Mucosa of descending colon (tissue), 3 donors: ENCODE measurements at places on chromosomes 2 and 18. TPM values are rescaled to one million over a fixed set of nuclear protein-coding genes. Genes with fewer than 3 reads are reported as not detected.

The ERBB4 gene
- total RNA-seq, result 0.25 TPM

The TNS1 gene
- total RNA-seq, result 43.8 TPM

The CHN1 gene
- total RNA-seq, result 3.9 TPM

The CFAP65 gene
- 0.27 TPM for total RNA-seq

The ADD2 gene
- total RNA-seq, result 1.1 TPM
